ENCODE measurements at places on chromosomes 4 and X. TPM values are rescaled to one million over a fixed set of nuclear protein-coding genes. Genes with fewer than 3 reads are reported as not detected.

DNA sequence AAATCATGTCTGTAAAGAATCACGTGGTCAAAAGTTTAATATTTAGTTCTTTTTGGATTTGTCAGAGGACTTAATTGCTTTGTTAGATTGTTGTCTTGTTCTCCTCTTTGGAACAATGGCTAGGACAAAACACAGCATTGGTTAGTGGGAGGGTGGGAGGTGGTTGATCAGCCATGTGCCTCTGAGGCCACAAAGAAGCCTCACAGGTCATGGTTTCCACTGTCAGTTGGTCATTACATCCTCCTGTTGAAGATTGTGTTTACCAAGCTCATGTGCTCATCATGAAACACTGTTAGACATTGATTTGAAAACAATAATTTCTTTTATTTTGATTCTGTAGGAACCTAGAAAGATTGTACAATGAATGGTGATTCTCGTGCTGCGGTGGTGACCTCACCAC lies 31.9 kb downstream of the ADD1 start:
- DNase-seq, result no peak

DNA sequence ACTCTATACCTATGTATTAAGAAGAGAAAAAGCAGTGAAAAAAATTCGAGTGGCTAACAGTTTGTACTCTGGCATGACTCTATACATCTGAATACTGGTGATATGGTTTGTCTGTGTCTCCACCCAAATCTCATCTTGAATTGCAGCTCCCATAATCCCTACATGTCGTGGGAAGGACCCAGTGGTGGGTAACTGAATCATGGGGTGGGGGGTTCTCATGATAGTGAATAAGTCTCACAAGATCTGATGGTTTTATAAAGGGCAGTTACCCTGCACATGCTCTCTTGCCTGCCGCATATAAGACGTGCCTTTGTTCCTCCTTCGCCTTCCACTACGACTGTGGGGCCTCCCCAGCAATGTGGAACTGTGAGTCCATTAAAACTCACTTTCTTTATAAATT lies 70.4 kb downstream of the LRBA start:
- no peak for DNase-seq

GRCh38 chr4:94516067-94516466 lies 64.3 kb downstream of the PDLIM5 start:
- DNase-seq, result no peak

DNA sequence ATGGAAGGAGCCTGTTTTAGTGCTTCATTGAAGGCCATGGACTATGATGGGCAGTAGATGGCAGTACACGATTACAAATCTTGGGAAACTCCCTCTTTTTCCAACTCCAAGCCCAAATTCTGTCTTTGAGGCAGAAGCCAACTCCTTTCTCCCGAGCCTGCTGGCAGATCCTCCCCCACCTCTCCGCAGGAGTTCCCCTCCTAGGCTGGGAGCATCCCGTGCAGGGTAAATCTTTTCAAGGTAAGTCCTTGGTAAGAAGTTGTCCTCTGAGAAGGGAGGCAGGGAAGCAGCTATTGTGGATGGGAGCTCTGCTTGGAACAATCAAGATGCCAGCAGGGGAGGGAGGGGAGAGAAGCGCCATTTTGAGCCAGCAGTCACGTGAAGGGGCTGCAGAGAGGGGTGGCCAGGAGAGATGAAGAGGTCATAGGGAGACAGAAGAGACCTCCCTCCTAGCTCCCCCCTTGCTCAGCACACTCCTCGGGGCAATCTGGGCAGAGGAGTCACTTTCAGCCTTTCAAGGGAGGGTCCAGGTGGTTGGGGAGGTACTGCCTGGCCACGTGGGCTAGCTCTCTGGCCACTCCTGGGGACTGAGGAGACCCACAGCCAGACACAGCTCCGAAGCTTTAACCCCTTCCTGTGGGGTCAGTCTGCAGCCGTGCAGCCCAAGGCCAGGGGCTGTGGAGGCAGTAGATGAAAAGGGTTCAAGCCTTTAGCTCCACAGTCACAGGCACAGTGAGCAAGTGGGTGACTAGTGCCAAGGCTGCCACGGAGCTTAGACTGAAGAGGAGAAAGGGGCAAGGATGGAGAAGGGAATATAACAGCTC lies 9.6 kb downstream of the CC2D2A start:
- DNase-seq, result peak; percentile 31

DNA sequence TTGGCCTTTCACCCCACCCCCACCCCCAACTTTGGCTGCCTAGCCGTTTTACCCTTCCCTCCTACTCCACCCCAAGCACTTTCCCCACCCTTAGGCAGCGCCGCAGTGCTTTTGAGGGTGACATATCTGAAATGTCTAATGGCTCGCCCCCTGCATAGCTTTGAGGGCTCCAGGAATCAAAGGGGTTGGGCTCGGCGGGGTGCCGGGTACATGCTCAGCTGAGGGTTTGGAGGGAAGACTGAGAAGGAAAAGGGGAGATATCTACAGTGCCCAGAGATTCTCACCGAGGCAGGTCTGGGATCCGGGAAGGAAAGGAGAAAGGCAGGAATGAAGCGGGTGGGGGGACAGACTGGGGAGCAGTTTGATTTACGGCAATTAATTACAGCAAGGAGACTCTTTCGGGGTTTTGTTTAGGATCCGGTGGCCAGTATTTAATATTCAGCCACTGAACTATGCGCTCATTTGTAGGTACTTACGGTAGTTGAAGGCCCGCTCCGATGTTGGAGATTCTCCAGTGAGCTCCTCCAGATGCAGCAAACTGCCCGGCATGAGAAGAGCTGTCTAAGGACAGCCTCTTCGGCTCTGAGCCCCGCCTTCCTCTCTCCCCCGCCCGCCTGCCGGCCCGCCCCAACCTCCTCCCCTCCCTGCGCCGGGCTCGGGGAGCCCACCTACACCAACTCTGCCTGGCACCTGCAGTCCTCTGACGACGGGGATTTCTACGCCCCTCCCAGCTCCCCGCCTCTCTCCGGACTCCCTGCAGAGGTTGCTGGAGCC lies at the start of gene IGSF1:
TSS of gene IGSF1 (minus strand) at position 569 of the 774 bp plus-strand sequence. CDS start 2,632 bp downstream, outside the sequence.
- DNase-seq, result no peak

DNA sequence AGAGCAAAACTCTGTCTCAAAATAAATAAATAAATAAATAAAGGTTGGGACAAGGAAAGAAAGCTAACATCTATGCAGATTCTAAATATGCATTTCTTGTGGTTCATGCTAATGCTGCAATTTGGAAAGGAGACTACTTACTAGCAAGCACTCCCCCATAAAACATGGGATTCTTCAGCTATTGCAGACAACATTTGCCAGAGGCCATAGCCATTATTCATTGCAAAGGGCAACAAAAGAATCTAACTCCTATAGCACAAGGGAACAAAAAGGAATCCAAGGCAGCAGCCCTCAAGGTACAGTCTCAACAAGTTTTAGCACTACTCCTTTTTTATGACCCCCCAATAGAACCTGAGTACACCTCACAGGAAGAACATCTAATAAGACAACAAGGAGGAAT lies 8.0 kb upstream of the HERC5 start:
- DNase-seq, result no peak

GRCh38 chr4:519203-519651 lies 20.2 kb downstream of the PIGG start:
- DNase-seq, result no peak

GRCh38 chrX:136047969-136048368 lies 62.7 kb downstream of the SLC9A6 start:
- no peak for DNase-seq

- DNase-seq, result peak; percentile 58
Measured at GRCh38 chr4:151801547-151802516, 41.0 kb upstream of the GATB start.

DNA sequence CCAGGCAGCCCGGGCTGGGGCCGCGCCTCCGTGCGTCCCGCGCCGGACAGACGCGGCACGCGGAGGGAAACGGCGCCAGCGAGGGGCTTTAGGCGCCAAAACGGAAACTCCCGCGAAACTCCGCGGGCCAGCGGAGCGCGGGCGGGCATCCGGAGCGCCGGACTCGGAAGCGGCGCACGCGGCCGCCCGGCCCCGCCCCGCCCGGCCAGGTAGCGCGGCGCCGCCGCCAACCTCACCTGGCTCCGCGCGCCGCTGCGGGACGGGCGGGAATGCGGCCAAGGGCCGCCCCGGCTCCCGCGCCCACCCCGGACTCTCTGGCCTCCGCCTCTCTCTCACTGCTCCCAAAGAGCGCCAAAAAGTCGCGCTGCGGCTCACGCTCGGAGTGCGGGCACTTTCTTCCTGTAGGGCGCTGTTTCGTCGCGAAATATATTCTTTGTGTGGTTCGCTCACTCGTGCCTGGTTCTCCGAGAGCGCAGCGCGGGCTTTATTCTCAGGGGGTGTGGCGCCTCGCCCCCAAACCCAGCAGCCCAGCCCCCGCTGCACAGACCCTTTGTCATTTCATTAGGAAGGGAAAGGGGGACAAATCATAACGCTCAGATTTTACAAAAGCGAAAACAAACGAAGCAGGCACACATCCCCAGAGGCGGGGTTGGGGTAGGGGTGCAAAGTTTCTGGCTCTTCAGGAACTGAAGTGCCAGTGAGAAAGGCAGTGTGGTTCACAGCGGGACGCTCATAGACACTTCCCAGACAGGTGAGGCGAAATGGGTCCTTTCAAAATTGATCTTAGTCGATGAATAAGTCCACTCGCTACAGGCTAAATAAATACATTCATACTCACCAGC lies 961 bp upstream of the MBNL3 start:
- peak; percentile 46 for DNase-seq

GRCh38 chrX:275476-275966 lies 5.7 kb upstream of the PLCXD1 start:
- DNase-seq, result no peak

DNA sequence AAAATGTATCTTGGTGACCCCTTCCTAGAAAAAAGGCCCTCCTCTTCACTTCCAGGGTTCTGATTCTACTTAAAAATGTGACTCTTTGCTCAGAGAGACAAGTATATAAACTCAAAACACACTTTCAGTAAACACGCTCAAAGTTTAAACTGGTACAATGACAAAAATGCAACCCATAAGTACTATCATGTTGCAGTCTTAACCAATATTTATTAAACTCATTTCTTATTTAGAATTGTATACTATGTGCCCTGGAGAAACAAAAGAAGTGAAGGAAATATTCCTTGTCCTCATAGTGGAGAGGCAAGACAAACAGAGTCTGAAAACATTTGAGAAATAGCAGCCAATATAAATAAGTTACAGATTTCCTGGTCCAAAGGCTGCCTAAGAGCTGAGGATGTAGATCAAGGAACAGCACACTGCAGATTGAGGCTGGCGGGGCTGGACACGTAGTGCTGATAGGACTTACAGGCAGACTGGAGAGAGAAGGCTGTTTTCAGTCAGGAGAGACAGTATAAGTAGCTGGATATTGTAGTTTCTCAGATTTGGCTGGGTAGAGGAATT lies 39.1 kb upstream of the ANXA3 start:
- DNase-seq, result peak; percentile 83

DNA sequence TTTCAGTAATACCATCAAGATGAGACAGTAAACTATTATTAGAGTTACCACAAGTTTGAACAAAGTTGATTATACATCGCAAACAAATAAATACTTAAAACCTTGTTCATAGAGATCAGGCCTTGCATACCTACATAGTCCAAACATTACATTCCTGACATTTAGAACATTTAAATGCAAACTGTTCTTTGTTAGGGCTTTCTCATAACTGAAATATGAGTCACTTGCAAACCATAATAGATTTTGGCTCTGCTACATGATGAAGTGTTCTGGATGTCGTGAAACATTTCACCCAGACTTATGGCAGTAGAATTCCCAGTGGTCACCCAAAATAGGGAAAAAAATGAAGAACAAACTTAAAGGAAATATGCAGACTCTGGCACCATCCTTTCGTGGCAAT lies 75.0 kb downstream of the FAT4 start:
- DNase-seq, result no peak

GRCh38 chr4:73817341-73817740 lies 19.1 kb upstream of the CXCL6 start:
- DNase-seq, result no peak

DNA sequence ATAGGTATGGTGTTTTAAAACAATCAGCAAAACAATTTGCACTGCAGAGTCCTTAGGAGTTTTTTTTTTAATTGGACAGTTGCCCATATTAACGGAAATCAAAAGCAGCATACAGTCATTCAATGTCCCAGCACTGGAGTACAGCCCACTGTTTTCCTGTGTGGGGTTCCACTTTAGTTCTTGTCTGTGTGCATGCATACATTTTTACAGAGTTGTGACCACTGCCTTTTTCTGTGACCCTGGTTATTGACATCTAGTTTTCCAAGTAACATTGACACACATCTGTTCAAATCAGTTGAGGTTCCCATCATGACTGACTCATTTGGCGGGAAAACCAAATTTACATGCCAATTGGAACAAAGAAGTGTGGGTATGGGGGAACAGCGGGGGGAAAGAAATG lies 83.3 kb downstream of the HPRT1 start:
- DNase-seq, result no peak

- DNase-seq, result no peak
Measured at GRCh38 chr4:175758050-175759024, 53.7 kb downstream of the GPM6A start.

- peak; percentile 26 for DNase-seq
Measured at GRCh38 chr4:180636696-180637404, 1606.4 kb upstream of the TENM3 start.

- DNase-seq, result no peak
Measured at GRCh38 chr4:1808396-1808795, 15.3 kb downstream of the FGFR3 start.

- no peak for DNase-seq
Measured at GRCh38 chrX:68438575-68438974, 5.3 kb upstream of the OPHN1 start.

GRCh38 chr4:162497564-162498167 lies 333.9 kb upstream of the FSTL5 start:
- DNase-seq, result peak; percentile 73

GRCh38 chrX:85903692-85904471 lies 143.5 kb downstream of the CHM start:
- no peak for DNase-seq

GRCh38 chrX:100449696-100450608 lies 39.9 kb upstream of the PCDH19 start:
- DNase-seq, result peak; percentile 23

DNA sequence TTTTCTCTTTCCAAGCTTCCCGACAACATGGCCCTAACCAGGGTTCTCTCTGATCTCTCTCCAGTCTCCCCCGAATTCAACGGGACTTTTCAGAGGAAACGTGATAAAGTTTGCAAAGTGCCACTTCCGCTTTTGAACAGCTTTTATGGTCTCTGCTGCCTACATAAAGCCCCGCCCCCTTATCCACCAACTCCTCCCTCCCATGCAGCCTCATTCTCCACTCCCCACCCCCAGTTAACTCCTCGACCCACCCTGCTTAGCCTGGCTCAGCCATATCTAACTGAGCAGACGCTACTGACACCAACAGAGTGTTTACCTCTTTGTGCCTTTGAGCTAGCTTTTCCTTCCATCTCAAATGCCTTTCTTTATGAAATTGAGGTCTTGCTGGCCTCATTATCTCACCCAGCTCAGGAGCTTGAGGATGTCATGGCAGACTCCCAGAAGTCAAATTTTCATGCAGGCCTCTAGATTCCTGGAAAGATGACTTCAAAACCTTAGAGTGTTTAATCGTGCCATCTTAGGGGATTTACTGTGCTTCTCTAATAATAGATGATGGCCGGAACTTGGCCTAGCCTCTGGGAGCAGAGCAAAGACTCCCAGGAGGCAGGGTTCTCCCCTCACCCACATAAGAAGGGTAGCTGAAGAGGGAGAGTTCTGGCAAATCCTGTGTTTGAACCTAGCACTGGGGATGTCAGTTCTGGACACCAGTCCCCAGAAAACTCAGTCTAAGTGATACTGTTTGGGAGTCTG lies 606.0 kb downstream of the BCOR start:
- DNase-seq, result peak; percentile 60

AKAP14 gene
- total RNA-seq, result not detected

SRPX gene
- 70.7 TPM for total RNA-seq

NRK gene
- total RNA-seq, result under 0.01 TPM

SH3RF1 gene
- 29.5 TPM for total RNA-seq

SNCA gene
- total RNA-seq, result not detected

NUDT10 gene
- total RNA-seq, result 6.1 TPM

CSAG2 gene
- not detected for total RNA-seq
